Activated CD8-positive, alpha-beta memory T cell treated with anti-CD3 and anti-CD28 coated beads for 4 hours (primary cell): ENCODE measurements at places on chromosomes 11 and 22.

- no peak for DNase-seq
Measured at GRCh38 chr11:40062616-40063015, 1396.8 kb downstream of the LRRC4C start.

- DNase-seq = no peak
Measured at GRCh38 chr11:102683277-102683676, 22.3 kb downstream of the MMP27 start.

- DNase-seq = no peak
Measured at GRCh38 chr11:124917115-124917637, 1.9 kb upstream of the HEPN1 start.

DNA sequence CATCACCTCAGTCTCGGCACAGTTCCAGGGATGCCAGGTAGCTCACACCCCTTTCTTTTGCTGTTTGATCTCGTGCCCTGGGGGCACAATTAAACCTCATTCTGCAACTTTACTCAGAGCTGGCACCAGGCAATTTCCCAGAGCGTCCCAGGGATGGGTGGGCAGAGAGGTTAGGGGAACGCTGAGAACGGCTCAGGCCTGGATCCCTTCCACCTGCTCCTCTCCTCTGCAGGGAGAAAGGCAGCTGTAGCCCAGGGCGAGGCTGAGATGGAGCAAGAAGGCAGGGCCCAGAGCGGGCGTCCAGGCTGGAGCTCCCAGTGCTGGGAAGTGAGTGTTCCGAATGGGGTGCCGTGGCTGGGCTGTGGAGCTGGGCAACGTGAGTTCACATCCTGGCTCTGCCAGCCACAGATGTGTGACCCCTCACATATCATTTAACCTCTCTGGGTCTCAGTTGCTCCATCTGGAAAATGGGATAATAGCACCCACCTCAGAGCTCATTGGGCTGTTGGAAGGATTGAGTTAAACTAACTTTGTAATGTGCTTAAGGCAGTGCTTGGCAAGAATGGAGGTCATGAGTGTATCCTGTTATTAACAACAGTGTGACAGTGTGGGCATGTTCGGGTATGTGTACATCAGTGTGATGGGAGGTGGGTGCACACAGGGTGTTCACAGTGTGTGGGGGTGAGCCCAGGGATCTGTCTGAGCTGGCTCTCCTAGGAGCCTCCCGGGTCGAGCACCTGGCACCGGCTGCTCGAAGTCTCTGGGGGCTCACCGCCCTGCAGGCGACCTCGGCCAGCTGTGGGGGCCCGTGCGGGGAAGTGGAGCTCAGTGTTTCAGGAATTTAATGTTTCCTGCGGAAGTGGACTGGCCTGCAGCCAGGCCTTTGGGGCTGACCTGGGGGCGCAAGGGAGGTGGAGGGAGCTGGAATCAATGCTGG is 15.5 kb downstream of the OTUB1 start:
- no peak for DNase-seq

- no peak for DNase-seq
Measured at GRCh38 chr22:38879961-38880360, 7.9 kb upstream of the CBX6 start.

DNA sequence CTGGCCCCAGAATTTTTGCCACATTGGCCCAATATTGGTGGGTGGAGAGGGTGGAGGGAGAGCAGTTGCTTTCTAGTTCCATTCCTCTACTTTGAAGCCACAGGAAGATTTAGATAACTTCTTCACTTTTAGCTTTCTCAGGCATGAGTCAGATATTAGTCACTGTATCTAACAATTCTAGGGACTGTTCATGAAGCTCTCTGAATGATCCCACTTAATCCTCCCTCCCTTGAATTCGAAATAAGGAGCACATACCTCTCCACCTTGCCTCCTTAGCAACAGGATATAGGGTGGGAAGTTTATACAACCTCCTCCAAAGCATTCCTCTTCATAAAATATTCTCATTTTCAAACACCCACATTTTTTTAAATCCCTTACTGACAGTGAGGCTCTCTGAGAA is 13.5 kb downstream of the FSHB start:
- no peak for DNase-seq

- no peak for DNase-seq
Measured at GRCh38 chr11:11740073-11740702, 101.6 kb upstream of the USP47 start.

GRCh38 chr11:118679483-118679882 is at the start of gene TREH:
Gene TREH (minus strand): TSS chr11:118679650. CDS start chr11:118679627, 23 bp downstream.
- no peak for DNase-seq

DNA sequence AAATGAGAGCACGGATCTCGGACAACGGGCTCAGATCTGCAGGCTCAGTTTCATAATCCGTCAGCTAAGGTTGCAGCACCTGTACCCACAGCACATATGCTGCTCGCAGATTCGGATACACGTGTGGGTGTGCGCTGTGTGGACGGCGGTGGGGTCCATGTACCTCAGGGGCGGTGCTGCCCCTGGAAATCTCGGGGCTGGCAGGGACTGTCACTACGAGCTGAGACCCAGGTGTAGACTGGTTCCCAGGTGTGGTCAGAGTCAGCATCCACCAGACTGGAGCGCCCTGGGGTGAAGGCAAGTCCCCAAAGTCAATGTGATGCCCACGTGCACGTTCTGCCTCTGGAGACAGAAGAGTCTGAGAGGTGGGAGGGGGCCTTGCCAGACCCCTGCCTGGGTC is 989.3 kb downstream of the BRD1 start:
- no peak for DNase-seq

DNA sequence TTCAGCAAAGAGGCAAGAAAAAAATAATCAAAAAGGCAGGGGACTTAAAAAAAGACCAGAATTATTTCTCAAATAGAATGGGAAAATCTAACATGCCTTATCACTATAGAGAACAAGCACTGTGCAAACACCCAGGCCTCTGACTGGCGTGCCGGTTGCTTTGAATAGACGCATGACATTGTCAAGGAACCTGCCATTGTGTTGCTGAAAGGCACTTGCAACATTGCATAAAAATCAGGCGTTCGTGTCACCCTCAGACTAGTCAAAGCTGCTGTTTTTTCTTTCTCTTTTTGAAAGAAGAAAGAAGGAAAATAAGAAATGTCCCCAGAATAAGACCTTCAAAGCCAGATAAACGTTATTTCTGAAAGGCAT is 549.3 kb upstream of the CADM1 start:
- DNase-seq = no peak

DNA sequence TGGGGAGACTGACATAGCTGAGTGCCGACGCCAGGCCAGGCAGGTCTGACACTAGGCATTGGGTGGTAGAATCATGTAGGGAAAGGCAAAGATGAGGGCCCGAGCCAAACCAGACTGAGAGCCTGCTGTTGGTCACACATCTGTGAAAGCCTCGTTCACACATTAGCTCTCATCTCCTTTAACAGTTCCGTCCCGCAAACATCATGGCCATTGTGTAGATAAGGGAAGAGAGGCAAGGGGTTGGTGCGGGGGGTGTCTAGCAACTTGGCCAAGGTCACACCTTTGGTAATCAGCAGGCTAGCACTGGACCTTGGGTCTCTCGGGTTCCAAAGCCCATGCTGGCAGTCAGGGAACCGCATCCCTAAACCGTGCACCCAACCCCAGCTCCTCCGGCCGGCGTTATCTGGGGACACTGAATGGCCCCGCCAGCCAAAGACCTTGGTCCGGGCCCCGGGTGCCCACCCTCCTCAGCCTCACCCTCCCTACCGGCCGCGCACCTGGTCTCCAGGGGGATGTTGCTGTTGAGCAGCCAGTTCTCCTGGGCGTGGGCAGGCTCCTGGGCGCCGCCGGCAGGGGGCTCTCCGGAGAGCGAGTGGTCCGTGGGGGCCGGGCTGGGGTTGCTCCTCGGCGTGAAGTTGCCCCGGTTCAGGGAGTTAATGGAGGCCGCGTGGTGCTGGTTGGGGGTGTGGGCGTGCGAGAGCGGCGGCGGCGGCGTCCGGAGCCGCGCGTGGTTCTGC is 328.3 kb upstream of the NARS2 start:
- DNase-seq = no peak

DNA sequence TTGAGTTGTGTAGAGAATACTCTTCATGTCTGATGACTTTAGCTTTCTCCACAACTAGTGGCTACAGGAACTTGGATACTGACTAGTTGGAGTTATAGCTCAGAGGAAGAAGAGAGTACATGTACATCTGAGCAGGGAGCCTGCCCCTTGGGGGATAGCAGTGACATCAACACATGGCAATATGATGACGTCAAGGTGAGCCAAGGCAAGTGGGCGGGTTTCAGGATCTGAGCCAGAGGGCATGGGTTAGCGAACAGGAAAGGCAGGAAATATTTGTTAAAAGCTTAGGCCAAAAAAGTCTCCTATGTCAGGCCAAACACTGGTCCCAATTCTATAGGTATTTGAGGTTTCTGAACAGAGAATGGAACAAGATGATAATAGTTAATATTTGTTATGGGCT is 42.0 kb upstream of the HORMAD2 start:
- DNase-seq = no peak

DNA sequence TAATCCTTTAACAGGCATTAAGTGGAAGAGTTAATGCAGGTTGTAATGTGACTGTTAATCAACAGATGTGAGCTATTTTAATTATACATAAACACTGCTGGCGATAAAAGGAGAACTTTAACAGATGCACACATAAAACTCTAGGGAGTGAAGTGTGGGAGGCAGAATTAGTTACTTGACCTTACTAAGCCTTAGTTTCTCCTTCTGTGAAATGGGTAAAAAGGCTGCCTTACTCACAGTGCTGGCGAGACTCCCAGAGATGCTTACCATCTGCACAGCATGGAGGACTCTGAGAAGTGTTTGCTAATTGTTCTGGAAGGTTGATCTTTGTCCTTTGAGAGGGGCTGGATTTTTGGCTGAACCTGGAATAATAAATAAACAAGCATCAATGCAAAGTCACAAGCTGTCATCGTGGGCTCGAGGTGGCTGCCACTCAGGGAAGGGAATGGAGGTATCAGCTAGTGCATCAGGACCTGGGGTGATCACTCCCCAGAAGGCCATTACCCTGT is 58.6 kb upstream of the MPEG1 start:
- no peak for DNase-seq

DNA sequence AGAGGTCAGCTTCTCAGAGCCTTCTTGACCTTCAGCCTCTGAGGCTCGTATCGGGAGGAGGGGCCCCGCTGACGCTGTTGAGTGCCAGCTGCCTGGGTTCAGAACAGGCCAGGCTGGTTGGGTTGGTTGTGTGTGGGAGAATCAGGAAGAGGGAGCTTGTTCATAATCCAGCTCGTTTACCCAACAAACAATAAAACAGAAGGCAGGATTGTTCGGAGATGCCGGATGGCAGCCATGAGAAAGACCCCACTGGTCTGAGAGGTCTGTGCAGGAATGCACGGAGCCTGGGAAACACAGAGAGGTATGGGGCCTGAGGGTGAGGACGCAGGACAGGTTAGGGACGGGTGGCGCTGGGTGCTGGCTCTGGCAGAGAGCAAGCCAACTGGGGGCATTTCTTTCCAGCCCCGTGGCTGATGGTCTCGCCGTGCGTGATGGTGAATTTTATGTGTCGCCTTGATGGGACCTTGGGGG is 31.6 kb upstream of the SHANK2 start:
- DNase-seq = no peak

DNA sequence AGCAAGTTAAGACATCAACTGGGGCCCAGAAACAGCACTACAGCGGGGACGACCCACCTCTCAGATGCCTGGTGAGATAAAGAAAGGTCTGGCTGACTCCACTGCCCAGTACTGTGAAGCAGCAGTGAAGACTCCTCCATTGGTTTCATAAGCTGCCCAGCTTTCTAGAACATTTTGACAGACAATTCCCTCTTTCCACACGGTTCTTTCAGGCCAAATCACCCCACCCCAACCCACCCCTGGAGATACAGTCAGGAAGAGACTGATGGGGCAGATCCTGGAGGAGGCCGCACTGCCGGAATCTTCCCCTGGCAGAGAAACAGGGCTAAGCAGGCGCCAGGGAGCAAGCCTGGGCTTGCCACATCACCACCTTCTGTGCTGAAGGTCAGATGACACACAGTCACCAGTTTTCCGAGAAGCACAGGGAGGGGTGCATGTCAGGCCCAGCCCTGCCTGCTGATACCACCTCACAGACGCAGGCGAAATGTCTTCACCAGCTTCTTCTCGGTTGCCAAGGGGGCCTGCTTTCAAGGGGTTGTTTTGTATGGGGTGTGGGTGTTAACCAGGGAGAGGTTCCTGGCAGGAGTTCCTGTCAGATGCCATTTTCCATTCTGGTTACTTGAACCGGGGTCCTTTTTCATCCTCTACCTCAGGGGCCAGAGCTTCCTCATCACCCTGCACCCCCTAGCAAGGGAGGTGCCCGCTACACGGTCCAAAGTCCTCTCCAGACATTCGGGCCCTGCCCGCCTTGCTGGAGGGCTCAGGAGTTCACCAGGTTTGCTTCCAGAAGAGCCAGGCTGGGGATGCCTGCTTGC is 1.4 kb upstream of the NEAT1 start:
- DNase-seq = peak; percentile 79

DNA sequence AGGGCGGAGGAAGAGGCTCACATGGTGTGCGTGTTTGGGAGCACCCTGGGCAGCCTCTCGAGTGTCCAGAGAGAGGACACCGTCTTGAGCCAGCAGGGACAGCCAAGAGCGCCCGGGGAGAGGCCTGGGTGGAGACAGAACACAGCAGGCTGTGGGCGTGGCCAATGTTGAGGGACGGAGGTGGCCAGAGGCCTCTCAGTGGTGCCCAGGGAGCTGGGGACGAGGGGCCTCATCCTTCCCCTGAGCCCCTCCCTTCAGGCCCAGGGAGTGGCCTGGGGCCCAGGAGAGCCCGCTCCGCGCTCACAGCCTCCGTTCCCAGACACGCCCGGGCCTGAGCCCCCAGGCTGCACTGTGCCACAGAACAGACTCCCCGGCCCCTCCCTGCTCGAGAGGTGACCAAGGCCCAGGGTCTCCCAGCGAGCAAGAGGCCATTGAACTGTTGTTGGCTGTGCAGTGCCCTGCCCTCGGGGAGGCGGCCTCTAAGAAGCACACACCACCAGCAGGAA is 48.4 kb downstream of the CDKN1C start:
- DNase-seq = no peak

DNA sequence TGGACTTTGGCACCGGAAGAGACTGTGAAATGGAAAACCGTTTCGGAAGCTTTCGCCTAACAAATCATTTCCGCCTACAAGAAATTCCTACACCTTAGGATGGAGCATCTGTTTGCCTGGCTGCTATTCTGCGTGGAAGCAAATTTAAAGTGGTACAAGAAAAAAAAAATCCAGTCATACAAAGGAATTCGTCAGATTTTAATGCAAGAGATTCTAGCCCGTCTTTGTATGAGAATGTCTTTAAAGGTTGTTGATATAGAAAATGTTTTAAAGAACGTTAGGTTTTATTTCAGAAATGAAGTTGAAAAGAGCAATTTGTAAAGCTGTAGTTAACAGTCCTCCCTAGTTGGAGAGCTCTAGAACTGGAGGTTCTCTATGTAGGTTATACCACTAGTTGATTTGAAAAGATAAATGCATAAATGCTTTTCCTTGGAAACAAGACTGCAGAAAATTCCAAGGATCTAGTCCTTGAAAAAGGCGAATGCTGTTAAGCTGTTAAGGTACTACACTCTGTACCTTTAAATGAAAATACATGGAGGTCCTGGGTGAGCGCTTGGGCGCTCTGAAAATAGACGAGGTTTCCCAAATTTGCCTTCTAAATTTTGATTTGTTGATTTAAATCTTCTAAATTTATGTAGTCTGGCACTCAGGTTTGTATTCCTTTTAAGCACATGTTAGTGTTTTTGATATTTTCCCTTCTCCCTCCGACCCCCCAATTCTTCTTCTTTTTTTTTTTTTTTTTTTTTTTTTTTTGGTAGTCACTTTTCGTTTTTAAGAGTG is 2.4 kb downstream of the NCR3LG1 start:
- DNase-seq = no peak

- DNase-seq = no peak
Measured at GRCh38 chr11:69041516-69041915, 7.2 kb upstream of the TPCN2 start.
